RPMI7951 (cell line): ENCODE measurements at places on chromosomes 1 and 21. TPM values are rescaled to one million over a fixed set of nuclear protein-coding genes. Genes with fewer than 3 reads are reported as not detected.

Gene ZBTB8A
- total RNA-seq: 5.5 and 6.7 TPM in 2 replicates

Gene RGS7
- total RNA-seq: not detected in 2 replicates

Gene CACHD1
- total RNA-seq: 0.98 and 1.2 TPM in 2 replicates

Gene OR2T11
- total RNA-seq: not detected in 2 replicates

Gene ZSWIM5
- total RNA-seq: 0.10 TPM in 1 of 2 replicates, not detected in the other

Gene PLA2G2C
- not detected in 2 replicates for total RNA-seq

Gene LHX8
- total RNA-seq: 8.6 and 9.0 TPM in 2 replicates

Gene SH2D1B
- 0.10 and 0.12 TPM in 2 replicates for total RNA-seq

Gene TSPAN2
- total RNA-seq: 0.49 and 1.4 TPM in 2 replicates

Gene LRRC3
- 1.6 and 1.9 TPM in 2 replicates for total RNA-seq

Gene CFHR5
- total RNA-seq: not detected in 2 replicates

Gene MAGI3
- 7.3 and 8.1 TPM in 2 replicates for total RNA-seq

Gene IVL
- not detected in 2 replicates for total RNA-seq

Gene PTTG1IP
- total RNA-seq: 241 and 255 TPM in 2 replicates

Gene ALX3
- not detected in 2 replicates for total RNA-seq

Gene LGALS8
- 47.6 and 48.0 TPM in 2 replicates for total RNA-seq

Gene BGLAP
- total RNA-seq: 17.7 and 44.1 TPM in 2 replicates

Gene S100A8
- 0.68 and 4.7 TPM in 2 replicates for total RNA-seq

Gene KRTAP6-1
- total RNA-seq: not detected in 2 replicates
